Left kidney (tissue), 8 donors: ENCODE measurements at places on chromosomes 4 and X. TPM values are rescaled to one million over a fixed set of nuclear protein-coding genes. Genes with fewer than 3 reads are reported as not detected.

PF4V1 gene
- polyA plus RNA-seq: not detected

POU3F4 gene
- polyA plus RNA-seq: 7.8 TPM

PNMA6A gene
- polyA plus RNA-seq: 10.0 TPM

HEPH gene
- polyA plus RNA-seq: 53.6 TPM

ARR3 gene
- 1.6 TPM for polyA plus RNA-seq

FANCB gene
- 5.5 TPM for polyA plus RNA-seq

NLRP2B gene
- polyA plus RNA-seq: 0.12 TPM

CTSO gene
- 43.3 TPM for polyA plus RNA-seq

DHRSX gene
- 27.5 TPM for polyA plus RNA-seq

CLDN34 gene
- 0.18 TPM for polyA plus RNA-seq

MAGEA2 gene
- polyA plus RNA-seq: not detected

MAGEA8 gene
- 0.43 TPM for polyA plus RNA-seq

MTNR1A gene
- polyA plus RNA-seq: 1.7 TPM

HSFX3 gene
- not detected for polyA plus RNA-seq

IRF2 gene
- 28.9 TPM for polyA plus RNA-seq

MAOB gene
- polyA plus RNA-seq: 51.0 TPM

ZBED1 gene
- 40.9 TPM for polyA plus RNA-seq

AFF1 gene
- 56.4 TPM for polyA plus RNA-seq

PLP1 gene
- polyA plus RNA-seq: 7.2 TPM

KLHL13 gene
- 93.9 TPM for polyA plus RNA-seq

DCHS2 gene
- polyA plus RNA-seq: 8.4 TPM

SH3RF1 gene
- 30.1 TPM for polyA plus RNA-seq

MAGEC1 gene
- not detected for polyA plus RNA-seq

L1CAM gene
- 46.9 TPM for polyA plus RNA-seq

MAPK10 gene
- polyA plus RNA-seq: 89.8 TPM

NDP gene
- 2.1 TPM for polyA plus RNA-seq

PHEX gene
- 0.38 TPM for polyA plus RNA-seq

ARMCX1 gene
- polyA plus RNA-seq: 49.1 TPM

MAGEB1 gene
- polyA plus RNA-seq: not detected

APOO gene
- polyA plus RNA-seq: 40.7 TPM

PAGE4 gene
- polyA plus RNA-seq: 0.30 TPM

ADH5 gene
- polyA plus RNA-seq: 278 TPM

USP27X gene
- polyA plus RNA-seq: 11.4 TPM

BEX4 gene
- 144 TPM for polyA plus RNA-seq
